ENCODE measurements at places on chromosomes 5 and 9. TPM values are rescaled to one million over a fixed set of nuclear protein-coding genes. Genes with fewer than 3 reads are reported as not detected.
A peak's percentile ranks its signal among the peaks of the same experiment; 100 is the strongest.

DNA sequence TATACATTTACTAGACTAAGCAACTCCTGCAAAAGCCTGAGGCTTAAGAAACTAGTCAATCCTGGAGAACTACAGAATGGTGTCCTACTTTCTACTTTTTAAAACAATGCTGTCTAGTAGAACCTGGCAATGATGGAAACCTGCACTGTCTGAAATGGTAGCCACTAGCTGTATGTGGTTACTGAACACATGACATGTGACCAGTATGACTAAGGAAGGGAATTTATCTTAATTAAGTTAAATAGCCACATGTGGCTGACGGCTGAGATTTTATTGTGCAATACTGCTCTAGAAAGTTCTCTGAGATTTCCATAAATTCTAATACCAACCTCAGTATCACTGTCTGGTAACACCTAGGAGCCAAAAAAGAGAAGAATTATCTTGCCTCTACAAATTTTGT, 44.9 kb upstream of the RAPGEF6 start:
- peak; percentile 68 for DNase-seq

DNA sequence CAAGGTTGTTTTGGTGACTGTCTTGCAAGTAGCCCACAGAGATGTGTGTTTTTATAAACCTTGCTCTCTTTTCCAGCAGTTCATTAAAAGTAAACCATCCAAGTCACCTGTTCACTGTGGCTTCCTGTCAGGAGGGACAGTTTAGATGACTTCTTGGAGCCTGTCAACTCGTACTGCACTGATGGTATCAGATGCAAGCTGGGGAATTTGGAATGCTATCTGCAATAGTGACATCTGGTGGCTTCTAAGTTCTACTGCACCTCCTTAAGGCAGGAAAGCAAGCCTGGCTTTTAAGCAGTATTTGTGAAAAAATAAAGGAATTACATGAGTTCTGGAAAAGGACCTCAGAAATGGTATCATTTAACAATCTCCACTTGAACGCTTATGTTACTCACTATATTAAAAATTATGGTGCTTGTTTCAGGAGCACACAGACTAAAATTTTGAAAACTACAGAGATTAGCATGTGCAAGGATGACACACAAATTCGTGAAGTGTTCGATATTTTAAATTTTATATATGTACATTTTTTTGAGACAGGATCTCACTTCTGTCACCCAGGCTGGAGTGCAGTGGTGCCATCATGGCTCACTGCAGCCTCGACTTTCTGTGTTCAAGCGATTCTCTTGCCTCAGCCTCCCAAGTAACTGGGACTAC, 164.0 kb downstream of the TTC39B start:
- DNase-seq: no peak

- DNase-seq: peak; percentile 83
Measured at GRCh38 chr5:91283899-91284298, 99.2 kb downstream of the ARRDC3 start.

DNA sequence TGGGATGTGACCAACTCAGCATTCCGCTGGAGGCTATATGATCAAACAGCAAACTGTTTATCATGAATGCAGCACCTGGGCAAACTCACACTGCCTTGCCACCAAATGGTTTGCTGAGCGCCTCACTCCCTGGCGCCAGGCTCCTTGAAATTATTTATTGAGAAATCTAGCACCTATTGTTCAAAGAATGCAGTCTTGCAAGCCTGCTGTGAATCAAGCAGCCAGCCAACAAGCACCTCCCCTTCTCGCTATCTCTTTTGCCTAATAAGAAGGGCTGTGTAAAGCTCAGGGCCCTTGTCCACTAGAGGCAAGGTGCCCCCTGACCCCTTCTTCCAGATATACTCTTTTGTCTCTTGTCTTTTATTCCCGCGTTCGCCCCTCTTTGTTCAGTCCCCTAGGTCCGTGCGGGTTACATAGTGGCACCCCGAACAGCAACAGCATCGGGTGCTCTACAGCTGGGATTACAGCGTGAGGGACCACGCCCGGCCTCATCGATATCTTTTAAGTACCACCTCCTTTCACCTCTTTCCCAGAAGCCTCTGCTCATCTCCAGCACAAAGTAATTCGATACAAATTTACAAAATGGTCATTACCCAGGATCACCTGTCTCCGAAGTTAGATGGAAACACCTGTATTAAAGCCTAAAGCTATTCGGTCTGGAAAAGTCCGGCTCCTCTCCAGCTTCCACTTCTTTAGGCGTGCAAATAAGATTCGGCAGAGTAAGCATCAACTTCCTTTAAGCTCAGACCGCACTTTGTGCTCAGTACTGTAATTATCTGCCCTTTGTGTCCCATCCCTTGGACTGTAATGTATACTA, 896 bp downstream of the RIGI start:
- DNase-seq: no peak

GRCh38 chr9:134220311-134220710, 55.9 kb upstream of the RNU6ATAC start:
- DNase-seq: no peak

DNA sequence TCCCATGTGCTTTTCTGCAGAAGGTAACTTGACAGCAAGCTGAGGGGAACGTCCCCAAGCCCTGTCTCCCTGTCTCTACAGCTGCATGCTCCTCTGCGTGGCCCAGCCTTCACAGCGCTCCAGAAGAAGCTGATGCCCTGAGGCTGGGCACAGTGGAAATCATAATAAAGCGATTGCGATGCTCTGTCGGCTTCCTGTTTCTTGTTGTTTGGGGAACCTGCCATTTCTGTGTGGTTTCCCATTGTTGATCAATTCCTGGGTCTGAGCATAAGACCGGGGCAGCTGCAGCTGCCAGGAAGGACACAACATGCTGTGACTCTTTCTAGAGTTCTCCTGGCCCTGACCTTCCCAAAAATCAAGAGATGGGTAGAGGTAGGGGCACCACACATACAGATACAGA, 7.2 kb upstream of the DNAJB5 start:
- no peak for DNase-seq

DNA sequence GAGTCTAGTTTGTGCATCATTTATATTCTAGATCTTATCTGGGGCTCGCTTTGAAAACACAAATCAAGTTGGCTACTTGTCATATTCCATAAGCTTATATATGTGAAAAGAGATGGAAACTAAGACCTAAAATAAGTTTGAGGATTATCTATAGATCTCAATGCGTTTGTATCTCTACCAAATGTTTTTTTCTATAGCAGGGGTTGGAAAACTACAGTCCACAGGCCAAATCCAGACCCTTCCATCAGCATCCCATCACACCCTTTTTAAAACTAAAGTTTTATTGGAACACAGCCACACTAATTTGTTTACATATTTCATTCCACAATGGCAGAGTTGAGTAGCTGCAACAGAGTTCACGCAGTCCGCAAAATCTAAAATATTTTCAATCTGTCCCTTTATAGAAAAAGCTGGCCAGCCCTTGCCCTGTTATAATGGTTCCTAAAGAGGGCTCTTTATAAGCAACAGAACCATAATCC, 230.0 kb downstream of the ADAMTSL1 start:
- DNase-seq: no peak

- DNase-seq: no peak
Measured at GRCh38 chr5:171614971-171615653, 170.5 kb upstream of the SMIM23 start.

DNA sequence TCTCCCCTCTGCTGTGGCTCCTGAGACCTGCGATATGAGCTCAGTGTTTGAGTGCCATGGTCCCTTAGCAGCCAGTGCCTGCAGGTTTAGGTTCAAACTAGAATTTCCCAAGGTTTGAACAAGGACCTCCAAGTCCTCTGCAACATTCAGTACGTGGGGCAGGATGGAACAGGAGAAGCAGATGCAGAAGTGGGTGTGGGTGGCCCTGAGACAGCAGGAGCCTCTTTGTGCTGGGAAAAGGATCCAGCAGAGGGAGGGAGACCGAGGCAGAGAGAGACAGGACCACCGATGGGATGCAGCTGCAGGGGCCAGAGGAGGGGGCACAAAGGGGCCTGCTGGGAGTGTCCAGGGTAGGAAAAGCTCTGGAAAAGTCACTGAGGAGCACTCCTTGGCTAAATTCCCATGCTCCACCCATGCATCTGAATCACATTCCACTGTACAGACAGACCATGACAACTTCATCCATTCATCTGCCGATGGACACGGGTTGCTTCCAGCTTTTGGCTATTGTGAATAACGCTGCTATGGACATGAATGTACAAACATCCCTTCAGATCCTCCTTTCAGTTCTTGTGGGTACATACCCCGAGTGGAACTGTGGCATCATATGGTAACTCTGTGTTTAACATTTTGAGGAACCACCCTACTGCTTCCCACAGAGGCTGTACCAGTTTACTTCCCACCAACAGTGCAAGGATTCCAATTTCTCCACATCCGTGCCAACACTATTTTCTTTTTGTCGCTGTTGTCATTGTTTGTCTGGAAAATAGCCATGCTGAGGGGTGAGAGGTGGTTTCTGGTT, 26.7 kb upstream of the SUSD3 start:
- DNase-seq: no peak

GRCh38 chr5:148970228-148970627, 92.6 kb downstream of the SH3TC2 start:
- DNase-seq: no peak

The ADAMTS2 gene
- polyA plus RNA-seq: 80.0 TPM

- no peak for DNase-seq
Measured at GRCh38 chr9:18126831-18127498, 347.0 kb upstream of the ADAMTSL1 start.

The OTULINL gene
- polyA plus RNA-seq: 4.1 TPM

GRCh38 chr5:150587856-150588595, 52.4 kb upstream of the SYNPO start:
- DNase-seq: no peak

The S1PR3 gene
- 21.3 TPM for polyA plus RNA-seq

The BTNL8 gene
- not detected for polyA plus RNA-seq

DNA sequence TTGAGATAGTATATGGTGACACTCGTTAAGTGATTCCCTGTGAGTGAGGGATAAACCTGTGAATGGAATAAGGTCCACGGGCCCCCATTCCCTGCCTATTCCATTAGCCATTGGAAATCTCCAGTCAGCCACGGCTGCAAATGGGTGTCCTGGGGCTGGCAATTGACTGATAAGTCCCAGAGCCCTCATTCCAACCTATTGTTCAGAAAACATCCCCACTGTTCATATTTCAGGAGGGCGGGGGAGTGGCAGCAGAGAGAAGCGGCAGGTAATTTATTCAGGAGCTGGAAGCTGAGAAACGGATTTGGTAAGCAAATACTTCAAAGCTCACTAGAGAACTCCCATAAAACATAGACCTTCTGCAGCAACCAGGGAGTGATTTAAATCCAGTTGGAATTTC, 42.0 kb downstream of the TMEM174 start:
- DNase-seq: no peak

GRCh38 chr5:171188016-171188415, 121.0 kb upstream of the TLX3 start:
- no peak for DNase-seq

The RLN2 gene
- polyA plus RNA-seq: not detected

The ERCC8 gene
- 12.8 TPM for polyA plus RNA-seq

The PCDHB14 gene
- polyA plus RNA-seq: 0.42 TPM

- no peak for DNase-seq
Measured at GRCh38 chr5:3931976-3932375, 336.3 kb downstream of the IRX1 start.

- DNase-seq: no peak
Measured at GRCh38 chr9:98687911-98688310, 20.8 kb downstream of the GABBR2 start.

DNA sequence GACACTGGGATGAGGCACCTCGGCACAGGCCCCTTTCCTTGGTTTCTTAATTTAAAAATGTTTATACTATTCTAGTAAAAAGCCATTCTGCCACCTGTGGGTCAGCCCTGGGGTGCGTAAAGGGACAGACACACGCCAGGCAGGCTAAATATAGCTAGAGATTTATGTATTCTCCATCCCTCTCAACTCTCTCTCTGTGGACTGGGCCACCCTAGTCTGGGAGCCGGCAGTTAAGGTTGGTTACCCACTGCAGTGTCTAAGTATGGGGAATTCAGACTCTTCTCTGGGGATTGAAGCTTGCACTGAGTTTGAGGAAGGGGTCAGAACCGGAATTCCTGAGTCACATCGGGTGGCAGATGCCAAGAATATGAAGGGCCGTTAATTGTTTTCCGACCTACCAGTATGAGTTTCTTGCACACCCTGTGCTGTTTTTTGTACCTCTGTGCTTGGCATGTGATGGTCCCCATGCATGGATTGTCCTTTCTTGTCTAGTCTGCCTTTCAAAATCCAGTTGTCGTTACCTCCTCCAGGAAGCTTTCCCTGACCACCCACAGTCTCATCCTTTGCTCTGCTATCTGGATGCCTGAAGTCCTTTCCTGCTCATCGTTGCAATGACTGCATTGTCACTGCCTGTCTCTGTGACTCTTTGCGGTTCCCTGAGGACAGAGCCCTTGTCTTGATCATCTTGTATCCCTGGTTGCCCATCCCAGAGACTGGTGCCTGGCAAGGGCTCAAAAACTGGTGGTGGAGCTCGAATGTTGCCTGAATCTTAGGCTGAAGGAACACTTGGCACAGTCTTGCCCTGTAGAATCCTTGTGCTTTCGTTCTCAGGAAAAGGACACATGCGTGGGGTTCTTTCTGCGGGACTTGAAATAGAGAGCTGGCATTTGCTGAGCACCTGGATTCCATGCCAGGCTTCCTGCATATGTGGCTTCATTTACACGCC, 2.1 kb downstream of the NEURL1B start:
- DNase-seq: no peak

The QRFP gene
- polyA plus RNA-seq: not detected

GRCh38 chr5:159915904-159916840, at the start of gene ADRA1B:
Gene ADRA1B (plus strand): TSS chr5:159916482. CDS start chr5:159916906, 424 bp downstream.
- DNase-seq: no peak

DNA sequence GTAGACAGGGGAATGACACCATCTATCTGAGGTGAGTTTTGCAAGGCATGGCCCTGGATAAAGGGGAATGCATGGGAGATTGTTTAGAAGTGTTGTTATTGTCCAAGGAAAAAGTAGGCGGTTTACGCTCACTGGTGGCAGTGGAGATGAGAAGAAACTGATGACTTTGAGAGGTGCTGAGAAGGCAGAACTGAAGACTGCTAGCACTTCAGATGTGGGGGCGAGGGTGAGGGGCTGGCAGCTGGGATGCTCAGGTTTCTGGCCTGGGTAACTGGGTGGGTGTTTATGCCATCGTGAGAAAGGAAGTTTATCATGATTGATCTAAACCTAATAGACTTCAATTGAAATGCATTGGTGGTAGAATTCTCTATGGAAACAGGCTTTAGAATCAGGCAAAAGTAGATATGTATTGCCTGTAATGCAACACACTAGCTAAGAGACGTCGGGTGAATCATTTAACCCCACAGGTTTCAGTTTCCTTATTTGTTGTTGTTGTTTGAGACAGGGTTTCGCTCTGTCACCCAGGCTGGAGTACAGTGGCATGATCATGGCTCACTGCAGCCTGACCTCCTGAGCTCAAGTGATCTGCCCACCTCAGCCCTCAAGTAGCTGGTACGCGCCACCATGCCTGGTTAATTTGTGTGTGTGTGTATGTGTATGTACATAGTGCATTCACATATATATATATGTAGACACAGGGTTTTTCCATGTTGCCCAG, 123.5 kb downstream of the SLC24A2 start:
- DNase-seq: no peak

The TLR4 gene
- polyA plus RNA-seq: 5.4 TPM

The IL4 gene
- polyA plus RNA-seq: not detected

The ANKH gene
- 37.7 TPM for polyA plus RNA-seq
